Motor neuron (in vitro differentiated cells): ENCODE measurements at places on chromosomes 2 and 18. TPM values are rescaled to one million over a fixed set of nuclear protein-coding genes. Genes with fewer than 3 reads are reported as not detected.

ZC3H6 gene
- 7.3 and 11.2 TPM in 2 replicates for total RNA-seq

FMNL2 gene
- 87.6 and 98.0 TPM in 2 replicates for total RNA-seq

WNT6 gene
- total RNA-seq: not detected in 2 replicates

TRIM43 gene
- not detected in 2 replicates for total RNA-seq

FAM228A gene
- 0.98 and 1.4 TPM in 2 replicates for total RNA-seq

COBLL1 gene
- 2.5 and 3.0 TPM in 2 replicates for total RNA-seq

ABCG8 gene
- 0.14 and 0.30 TPM in 2 replicates for total RNA-seq

STEAP3 gene
- 26.2 and 38.1 TPM in 2 replicates for total RNA-seq

FEV gene
- total RNA-seq: 0.93 TPM in 1 of 2 replicates, not detected in the other

PID1 gene
- 0.58 and 0.69 TPM in 2 replicates for total RNA-seq

AGBL5 gene
- 33.3 and 38.4 TPM in 2 replicates for total RNA-seq

ATG16L1 gene
- total RNA-seq: 26.1 and 28.6 TPM in 2 replicates

FAP gene
- total RNA-seq: 274 and 322 TPM in 2 replicates

SOWAHC gene
- total RNA-seq: 7.0 and 7.4 TPM in 2 replicates

LRRTM1 gene
- total RNA-seq: 6.6 and 7.1 TPM in 2 replicates

DSG1 gene
- total RNA-seq: under 0.01 and 0.13 TPM in 2 replicates

UPP2 gene
- not detected in 2 replicates for total RNA-seq

IL18R1 gene
- total RNA-seq: 0.05 and 0.17 TPM in 2 replicates

TTN gene
- total RNA-seq: 0.27 and 0.75 TPM in 2 replicates

CFAP53 gene
- 6.1 and 6.3 TPM in 2 replicates for total RNA-seq

WDR75 gene
- 71.2 and 73.9 TPM in 2 replicates for total RNA-seq

SERPINB13 gene
- total RNA-seq: 0.11 and 0.76 TPM in 2 replicates

MRO gene
- 0.33 and 0.39 TPM in 2 replicates for total RNA-seq

CERKL gene
- total RNA-seq: 2.4 and 3.7 TPM in 2 replicates

SERPINB11 gene
- 1.0 TPM in 1 of 2 replicates, not detected in the other for total RNA-seq

MSTN gene
- total RNA-seq: 0.19 and 0.29 TPM in 2 replicates

KCNJ13 gene
- total RNA-seq: 2.0 and 2.4 TPM in 2 replicates

LINC00305 gene
- total RNA-seq: not detected in 2 replicates

SLC5A7 gene
- 4.1 and 4.6 TPM in 2 replicates for total RNA-seq

SLC19A3 gene
- total RNA-seq: 0.35 and 0.38 TPM in 2 replicates
